ENCODE measurements at places on chromosomes 5 and 9.

DNA sequence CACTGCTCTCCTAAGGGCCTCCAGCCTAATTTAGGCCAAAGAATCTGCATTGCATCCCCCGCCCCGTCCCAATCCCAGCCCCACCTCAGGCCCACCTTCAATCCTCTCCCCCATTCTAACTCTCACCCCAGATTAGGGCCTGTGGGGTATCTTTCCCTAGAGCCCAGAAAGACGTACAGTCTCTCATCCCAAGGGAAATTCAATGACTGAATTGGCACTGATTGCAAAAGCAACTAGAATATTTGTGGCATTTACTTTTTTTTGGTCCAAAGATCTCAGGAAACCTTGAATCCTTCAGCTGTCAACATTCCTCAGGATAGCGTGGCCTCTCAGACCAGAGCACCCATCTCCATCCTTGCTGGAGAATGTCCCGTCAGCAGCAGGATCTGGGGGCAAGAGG lies 30.6 kb downstream of the TRMO start:
- no peak for DNase-seq

DNA sequence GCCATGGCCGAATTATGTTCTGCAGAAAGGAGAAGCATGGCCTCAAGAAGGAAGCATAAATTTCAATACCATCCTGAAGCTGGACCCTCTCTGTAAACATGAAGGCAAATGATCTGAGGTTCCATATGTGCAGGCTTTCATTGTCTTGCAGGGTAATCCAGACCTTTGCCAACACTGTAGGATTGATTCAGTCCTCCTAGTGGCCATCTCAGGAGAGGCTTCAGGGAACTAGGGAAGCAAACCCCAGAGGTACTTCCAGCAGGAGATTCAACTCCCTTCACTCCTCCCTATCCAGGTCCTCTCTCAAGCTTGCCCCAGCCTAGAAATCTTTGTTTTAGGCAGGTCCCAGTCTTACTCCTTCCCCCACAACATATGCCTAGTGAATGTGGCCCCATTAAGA lies 99.3 kb upstream of the HCN1 start:
- no peak for DNase-seq

DNA sequence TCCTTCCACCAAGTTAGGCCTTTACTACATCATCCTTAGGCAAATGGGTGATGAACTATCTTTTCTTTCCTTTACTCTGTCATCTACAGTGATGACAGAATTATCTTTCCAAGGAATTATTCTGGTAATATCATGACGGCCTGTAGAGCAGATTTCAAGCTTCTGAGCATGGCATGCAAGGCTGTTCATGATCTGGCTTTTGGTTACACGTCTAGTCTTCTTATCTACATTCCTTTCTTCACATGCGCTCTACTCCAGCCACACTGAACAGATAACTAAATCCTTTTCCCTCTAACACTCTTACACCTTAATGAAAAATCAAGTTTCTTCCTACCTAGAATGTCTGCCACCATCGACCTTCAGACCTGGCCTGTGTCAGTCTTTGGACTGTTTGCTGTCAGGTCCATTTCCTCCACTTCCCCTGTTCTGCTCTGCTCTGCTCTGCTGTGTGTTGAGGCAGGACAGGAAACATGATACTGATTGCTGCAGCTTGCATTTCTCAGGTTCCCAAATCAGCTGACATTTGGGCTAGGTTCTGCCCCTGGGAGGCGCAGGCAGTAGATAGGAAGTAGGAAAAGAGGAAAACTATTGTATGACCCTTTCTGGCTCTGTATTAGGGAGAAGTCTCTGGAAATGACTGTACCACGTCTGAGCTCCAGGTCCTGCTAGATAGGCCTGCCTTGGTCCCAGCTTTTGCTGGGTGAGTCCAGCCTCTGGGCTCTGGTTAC lies 4.2 kb downstream of the SCGB3A2 start:
- no peak for DNase-seq

GRCh38 chr9:92657296-92658094 lies 12.4 kb downstream of the IPPK start:
- peak; percentile 32 for DNase-seq

DNA sequence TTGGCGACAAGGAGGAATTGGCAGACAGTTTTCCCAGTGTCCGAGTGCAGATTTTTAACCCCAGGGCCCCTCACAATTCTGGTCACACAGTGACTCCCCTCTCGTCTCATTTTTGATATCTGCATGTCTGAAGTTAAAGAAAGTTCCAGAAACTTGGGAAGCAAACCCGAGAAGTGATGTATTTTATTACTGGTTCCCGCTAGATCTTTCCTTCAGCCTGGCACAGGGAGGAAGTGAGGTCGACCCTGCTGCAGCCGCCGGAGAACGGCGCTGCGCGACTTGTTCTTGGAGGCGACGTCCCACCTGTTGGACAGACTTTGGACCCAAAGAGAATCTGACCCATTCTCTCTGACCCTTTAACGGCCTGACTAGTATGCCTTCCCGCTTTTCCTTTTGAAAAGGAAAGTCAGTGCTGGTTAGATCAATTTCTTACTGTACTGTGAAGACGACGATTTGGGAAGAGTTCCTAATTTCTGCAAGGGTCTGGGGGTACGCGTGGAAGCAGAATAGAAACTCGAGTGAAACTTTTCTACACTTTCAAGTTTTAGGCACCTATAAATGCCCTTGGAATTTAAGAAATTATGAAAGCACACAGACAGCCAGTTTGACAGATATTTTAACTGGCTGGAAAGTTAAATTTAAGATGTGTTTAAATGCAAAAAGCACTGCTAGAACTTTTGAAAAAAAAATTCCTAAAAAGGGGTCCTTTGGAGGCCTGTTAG lies 744 bp downstream of the OTULIN start:
- DNase-seq: peak; percentile 43

- DNase-seq: no peak
Observed at GRCh38 chr9:86807367-86807976, 139.8 kb downstream of the GAS1 start.

DNA sequence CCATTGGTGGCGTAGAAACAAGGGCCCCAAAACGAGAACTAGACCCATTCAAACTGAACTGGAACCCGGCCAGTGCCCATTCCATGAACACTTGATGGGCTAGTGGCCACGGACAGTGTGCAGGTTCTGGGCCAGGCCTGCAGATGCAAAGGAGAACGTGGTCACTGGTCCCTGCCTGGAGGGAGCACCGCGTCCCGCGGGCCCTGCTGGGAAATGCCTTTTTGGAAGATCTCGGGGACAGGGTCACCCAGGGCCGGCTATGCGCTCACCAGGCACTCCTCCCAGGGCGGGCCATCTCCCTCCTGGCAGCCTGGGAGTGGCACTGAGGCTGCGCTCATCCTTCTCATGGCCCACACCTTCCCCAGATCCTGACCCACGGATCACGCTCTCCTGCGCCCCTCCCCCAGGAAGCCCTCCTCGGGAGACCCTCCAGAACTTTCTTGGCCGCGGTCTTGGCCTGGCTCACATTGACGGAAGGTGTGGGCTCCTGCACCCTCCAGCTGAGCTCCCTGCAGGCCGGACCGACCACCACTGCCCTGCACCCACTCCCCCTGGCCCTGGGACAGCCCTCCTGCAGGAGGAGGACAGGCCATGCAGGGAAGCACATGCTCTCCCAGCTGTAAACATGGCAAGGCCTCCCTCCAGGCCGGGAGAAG lies 2.8 kb upstream of the DIPK1B start:
- peak; percentile 50 for DNase-seq

DNA sequence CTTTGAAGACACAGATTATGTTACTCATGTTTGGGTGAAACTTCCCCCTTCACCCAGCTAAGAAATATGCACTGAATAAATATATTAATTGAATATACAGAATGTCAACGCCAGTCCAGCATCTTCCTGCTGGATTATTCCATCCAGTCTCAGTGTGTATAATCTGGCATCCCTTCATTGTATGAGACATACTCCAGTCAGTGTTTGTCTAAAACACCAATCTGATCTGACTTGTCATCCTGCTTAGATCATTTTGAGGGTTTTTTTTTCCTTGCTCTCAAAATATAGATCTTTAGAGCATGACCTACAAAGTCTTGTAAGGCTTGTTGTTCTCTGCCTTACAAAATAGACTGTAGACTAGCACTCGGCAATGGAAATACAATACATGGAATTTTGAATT lies 195.1 kb downstream of the SMARCA2 start:
- DNase-seq: no peak

GRCh38 chr5:122187426-122187825 lies 58.1 kb downstream of the ZNF474 start:
- no peak for DNase-seq

GRCh38 chr5:8749556-8749955 lies 796.3 kb downstream of the SEMA5A start:
- DNase-seq: no peak

DNA sequence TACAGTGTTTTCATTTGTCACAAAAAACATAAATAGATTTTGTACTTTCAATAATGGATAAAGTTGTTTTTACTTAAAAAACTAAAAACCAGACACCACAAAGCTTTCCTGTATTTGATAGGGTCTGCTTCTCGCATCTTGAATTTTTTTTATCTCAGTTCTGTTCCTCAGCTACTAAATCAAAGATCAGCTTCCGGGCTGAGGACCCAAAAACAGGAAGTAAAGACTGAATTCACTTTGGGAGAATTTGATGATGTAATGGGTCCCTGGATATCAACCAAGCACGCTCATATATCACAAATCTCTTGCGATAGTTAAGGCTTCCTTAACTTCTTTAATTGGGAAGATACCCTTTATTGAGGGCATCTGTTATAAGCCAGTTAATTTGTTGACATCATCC lies 24.1 kb downstream of the ITK start:
- no peak for DNase-seq

DNA sequence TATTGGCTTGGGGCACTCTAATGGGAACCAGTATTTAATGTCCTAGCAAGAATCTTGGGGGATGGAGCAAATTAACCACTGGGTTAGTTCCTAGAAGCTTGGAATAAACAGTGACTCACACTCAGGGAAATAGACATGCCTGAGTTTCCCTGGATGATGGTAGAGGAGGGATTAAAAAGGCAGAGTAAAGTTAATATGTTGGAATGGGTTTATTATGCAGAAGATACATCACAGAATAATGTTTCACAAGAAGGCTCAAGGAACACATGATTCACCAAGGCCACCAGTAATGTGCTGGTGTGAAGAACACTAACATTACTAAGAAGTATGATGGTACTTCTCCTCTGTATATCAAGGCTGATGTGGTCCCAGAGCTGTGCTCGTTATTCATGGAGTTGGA lies 752.9 kb upstream of the SEMA6A start:
- no peak for DNase-seq

DNA sequence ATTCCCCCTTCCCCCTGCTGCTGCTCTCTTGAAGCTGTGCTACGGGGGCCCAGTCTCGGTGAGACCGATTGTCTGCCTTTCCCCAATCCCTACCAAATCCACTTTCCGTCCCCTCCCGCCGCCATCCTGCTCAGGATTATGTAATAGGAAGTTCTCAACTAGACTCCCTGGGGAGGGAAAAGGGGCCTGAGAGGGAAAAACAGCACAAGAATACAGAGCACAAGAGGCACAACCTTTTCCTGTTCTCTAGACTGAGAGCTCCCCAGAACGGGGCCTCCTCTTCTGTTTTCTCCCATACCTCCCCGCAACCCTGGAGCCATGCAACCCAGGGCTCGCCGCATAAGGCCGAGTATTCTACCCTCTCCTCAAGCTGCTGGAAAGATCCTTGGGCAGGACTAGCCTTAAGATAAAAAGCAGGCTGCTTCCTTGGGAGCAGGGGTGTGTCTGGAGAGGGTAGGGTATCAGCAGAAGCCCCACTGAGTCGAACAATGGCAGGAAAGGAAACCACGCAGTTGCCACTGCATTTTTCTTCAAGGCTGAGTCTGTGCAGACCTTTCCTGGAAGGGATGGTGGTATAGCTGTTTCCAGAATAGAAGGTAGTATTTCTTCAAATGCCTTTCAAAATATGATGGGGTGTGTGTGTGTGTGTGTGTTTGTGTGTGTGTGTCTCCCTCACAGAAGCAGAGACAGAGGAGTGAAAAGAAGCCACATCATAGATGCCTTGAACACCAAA lies 12.9 kb downstream of the MYORG start:
- peak; percentile 15 for DNase-seq

All from pancreas (tissue), 10 donors.